8988T (cell line): ENCODE measurements at places on chromosomes 5 and 9.

DNA sequence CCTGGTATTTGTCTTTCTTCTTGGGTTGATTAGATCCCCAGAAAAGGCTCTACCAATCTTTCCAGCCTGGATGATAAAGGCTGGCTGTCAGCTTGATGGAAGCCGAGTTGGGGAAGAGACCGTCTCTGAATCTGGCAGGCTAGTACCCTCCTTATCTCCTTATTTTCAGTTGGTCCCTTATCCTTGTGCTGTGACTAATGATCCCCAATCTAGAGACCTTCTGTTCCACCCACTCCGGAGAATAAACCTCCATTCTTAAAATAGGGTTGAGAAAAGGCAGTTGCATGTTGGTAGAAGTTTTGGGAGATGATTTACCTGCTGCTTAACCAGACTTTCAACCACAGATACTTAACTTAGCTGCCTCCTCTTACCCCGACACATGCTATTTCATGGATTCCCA lies 52.3 kb downstream of the PRKACG start:
- DNase-seq: no peak

DNA sequence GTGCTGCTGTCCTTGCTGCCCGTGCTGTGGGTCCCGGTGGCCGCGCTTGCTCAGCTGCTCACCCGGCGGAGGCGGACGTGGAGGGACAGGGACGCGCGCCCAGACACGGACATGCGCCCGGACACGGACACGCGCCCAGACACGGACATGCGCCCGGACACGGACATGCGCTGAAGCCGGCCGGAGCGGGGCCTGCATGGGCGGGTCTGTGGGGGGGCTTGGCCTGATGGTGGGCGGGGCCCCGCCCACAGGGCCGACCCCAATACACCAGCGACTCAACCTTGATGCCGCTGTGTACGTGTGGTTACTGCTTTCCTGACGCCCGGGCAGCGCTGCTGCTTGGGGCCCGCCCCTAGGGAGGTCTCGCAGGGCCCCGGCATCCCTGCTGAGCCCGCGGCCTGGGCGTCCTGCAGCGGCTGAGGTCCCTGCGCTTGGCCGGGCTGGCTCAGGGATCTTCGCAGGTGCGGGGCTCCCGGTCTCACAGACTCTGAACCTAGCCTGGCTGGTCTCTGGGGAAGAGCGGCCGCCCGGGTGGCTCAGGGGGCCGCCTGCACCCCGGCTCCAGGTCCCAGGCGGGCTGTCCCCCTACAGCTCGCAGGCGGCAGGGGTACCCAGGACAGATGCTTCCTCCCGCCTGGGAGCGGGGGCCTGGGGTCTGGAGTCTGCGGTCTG lies 20.9 kb downstream of the SLC6A18 start:
- no peak for DNase-seq

GRCh38 chr9:121299467-121300282 lies 31.7 kb downstream of the GSN start:
- DNase-seq: peak; percentile 59

DNA sequence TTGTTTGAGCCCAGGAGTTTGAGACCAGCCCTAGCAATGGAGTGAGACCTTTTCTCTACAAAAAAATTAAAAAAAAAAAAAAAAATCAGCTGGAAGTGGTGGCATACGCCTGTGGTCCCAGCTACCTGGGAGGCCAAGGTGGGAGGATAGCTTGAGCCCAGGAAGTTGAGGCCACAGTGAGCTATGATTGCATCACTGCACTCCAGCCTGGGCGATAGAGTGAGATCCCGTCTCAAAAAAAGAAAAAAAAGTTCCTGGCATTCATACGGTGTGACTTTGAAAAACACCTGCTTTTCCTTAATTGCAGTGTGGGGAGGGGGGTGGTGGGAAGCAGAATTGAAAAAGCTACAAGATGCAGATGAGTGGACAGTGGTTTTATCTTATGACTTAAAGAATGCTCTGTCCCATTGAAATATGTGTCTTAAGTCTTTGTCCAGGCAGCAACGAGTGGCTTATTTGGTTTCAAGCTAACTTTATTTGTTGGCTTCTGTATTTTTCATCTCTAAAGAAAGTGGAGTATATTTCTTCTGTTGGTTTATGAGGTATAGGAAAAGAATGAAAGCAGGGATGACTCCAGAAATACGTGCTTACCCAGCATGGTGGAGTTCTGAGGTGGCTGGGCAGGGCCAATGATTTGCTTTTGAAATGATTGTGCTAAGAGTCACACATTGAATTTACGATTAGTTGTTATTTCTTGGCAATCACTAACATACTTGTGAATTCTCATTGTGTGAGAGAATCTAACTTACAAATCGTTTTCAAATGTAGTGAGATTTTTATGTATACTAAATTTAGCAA lies 27.8 kb downstream of the ROPN1L start:
- no peak for DNase-seq

- DNase-seq: no peak
These were observed 97.9 kb upstream of the MAMDC2 start for GRCh38 chr9:69945671-69946141.

- DNase-seq: no peak
These were observed 287.2 kb downstream of the TMEM232 start for GRCh38 chr5:110439296-110439695.

GRCh38 chr5:138784590-138784989 lies 31.4 kb downstream of the CTNNA1 start:
- no peak for DNase-seq

- DNase-seq: no peak
These were observed 15.8 kb upstream of the NIPAL4 start for GRCh38 chr5:157444224-157444623.

- no peak for DNase-seq
These were observed 205.3 kb upstream of the HAPLN1 start for GRCh38 chr5:83925955-83926337.

DNA sequence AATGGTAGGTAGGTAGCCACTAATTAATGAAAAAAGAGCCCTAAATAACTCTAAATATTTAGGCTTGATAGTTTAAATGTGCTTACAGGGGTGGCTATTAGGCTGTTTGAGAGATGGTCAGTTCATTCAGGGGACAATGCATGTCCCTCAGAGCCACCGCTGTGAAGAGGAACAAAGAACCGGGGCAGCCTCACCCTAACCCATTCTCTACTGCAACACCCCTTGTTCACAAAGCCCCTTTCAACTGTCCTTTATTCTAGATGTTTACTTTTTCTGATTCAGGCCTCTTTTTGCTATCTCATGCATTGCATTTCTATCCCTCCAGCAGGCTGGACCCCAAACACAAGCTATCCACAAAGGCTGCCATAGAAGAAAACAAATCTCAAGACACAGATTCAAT lies 906.7 kb downstream of the NR2F1-AS1 start:
- no peak for DNase-seq

DNA sequence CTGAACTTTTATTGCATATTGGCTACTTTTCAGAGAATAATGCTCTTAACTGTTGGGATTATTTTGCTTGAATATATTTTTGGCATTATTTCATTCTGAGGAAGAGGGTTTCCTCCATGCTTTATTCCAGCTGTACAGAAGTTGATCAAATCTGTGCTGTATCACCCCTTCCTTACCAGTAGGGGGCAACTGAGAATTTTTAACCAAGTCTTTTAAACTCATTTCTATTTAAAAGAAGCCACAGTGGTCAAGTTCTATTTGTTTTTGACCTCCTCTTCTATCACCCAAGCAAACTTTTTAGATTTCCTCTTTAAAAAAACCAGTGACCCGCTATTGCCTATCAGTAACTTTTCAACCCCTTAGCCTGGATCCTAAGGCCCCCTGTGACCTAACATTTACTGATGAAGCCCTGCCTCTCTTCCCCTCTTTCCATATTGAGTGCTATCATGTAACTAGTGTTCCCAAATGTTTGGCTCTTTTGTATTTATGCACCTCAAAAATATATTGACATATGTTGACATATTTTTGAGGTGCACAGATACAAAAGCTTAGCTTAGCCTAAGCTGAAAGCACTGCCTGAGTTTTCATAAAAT lies 80.6 kb downstream of the FBXO4 start:
- DNase-seq: no peak

DNA sequence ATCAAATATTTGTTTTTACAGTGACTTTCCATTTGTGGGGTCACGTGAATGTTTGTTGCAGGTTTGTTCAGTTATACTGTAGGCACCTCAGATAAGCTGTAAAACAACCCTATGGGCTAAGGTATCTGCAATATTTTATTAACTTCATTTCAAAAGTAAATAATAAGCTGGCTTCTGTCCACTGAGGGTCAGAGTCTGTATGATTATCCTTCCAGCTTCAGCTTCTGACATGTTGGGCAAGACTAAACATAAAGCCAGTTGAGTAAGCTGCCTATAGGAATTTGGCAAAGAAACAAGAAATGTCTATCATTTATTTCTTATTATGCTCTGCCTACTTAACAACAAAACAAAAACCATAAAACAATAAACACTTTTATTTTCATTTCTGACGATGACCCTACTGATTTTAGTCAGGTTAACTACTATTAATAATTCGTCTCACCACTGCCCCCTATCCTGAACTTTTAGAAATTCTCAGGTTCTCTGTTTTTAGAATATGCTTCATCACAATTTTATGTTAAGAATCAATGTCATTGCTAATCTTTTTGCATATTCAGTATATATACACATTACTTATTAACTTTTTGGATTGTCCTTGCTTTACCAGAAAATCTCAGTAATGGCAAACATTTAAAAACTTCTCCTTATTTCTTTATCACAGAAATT lies 413.6 kb upstream of the ADAMTSL1 start:
- no peak for DNase-seq

GRCh38 chr5:98942847-98943246 lies 14.0 kb upstream of the CHD1 start:
- no peak for DNase-seq

DNA sequence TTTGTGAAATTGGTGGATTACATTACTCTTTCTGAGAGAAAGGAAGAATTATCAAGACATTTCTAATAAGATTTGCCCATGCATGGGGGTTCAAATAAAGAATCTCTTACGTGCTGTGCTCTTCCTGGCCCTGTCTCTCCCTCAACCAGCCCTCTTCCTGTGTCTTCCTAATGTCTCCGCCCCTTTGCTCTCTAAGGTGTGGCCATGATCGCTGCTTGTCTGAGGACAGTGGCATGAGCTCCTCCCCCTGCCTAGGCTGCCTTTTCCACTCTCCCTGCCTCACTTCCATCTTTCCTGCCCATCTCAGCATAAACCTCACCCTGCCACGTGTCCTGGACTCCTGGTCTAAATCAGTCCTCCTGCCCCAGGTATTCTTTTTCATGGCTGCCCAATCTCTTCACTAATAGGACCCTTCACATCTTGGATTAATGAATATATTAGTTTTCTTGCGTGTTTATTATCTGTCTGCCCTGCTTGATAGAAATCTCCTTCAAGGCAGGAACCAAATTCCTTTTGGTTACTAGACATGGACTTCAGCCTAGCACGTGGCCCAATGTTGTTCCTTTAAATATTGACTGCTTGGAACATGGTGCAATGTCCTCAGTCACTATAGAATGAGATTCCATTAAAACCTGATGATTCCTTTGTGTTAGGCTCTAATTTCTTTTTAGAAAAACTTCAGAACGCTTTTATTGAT lies 122.3 kb downstream of the MTRR start:
- no peak for DNase-seq

GRCh38 chr5:176406436-176407052 lies 9.8 kb downstream of the CLTB start:
- DNase-seq: no peak

DNA sequence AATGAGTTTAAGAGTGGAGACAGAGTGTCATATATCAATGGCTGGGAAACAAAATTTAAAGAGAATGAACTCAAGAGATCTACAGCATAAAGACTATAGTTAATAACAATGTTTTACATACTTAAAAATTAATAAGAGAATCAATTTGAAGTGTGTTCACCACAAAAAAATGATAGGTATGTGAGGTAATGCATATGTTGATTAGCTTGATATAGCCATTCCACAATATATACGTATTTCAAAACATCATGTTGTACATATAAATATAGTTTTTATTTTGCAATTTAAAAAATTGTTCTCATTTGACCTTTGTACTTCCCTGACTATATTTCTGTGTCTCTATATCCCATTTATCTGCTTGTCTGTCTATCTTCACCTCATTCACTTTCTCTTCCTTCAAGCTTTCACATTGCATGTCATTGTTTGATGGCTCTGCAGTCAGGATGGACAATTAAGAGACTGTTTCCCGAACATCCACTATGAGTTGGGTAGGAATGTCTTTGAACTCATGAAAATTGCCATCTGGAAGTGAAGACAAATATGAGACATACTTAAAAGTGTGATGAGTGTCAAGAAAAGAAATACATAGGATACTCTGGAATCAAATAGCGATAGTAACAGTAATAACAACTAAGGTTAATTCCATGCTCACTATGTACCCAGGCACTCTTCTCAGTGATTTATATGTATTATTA lies 359.9 kb upstream of the ACTBL2 start:
- DNase-seq: no peak

DNA sequence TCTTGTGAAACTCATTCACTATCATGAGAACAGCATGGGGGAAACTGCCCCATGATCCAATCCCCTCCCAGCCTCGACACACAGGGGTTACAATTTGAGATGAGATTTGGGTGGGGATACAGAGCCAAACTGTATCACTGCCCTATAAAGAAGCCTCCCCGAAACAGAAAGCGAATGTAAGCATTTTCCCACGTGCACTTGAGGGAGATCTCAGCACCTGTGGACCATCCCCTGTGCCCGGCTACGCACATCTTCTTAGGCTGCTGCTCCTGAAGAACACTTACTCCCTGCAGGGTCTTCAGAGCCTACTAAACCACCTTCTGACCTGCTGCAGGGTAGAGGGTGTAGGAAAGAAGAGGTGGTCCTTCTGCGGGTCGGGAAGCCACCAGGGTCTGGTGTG lies 410.2 kb upstream of the IRX2 start:
- DNase-seq: no peak

GRCh38 chr5:177442066-177442826 lies 4.4 kb upstream of the PRR7 start:
- DNase-seq: no peak

GRCh38 chr5:155912291-155912690 lies 414.7 kb upstream of the SGCD start:
- no peak for DNase-seq

GRCh38 chr9:96420468-96421219 lies 2.5 kb upstream of the ZNF367 start:
- DNase-seq: peak; percentile 35

DNA sequence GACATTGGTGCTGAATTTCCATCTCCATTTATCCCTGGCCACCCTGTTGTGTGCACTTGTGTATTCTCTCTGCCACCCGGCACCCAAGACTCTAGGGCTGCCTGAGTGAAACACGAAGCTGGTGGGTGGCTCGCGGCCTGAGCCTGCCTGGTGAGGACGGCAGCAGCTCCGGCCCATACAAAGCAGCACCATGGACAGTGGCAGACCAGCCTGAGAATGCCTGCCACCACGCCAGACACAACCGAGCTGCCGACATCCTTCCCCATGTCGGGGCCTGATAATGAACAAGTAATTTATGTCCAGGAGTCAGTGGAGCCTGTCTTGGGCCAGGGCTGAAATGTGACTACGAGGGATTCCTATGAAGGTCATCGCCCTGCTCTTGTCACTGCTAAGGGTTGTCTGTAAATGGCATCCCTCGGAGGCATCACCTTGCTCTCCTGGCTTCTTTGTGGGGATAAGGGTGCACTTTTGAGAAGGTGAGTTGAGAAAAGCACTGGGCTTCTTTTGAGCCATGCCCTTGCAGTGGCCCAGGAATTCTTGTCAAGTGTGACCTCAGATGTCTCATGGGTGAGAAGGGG lies 175.7 kb downstream of the MELK start:
- DNase-seq: peak; percentile 50
